ENCODE measurements at places on chromosomes 1 and 21.

- no peak for DNase-seq
Observed at GRCh38 chr1:74412244-74412643, 100.2 kb downstream of the LRRC53 start.

DNA sequence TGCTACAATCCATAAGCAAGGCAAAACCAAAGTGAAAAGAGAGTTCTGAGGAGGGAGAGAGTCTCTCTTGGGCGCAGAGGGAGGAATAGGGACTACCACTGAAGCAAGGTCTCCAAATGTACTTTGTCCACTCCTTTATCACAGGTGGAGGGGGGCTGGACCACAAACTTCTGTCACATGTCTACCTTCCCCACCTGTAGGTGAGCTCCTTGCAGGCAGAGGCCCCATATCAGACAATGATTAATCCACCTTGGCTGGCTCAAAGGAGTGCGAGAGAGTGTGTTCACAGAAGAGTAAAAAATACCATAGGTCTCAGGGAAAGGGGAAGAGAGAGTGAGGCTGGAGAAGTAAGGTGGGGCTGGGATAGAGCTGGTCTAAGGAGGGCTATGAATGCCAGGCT, 4.5 kb downstream of the BEND5 start:
- no peak for DNase-seq

GRCh38 chr1:186456729-186457255, 4.1 kb downstream of the PDC start:
- DNase-seq, result no peak

GRCh38 chr1:88608139-88608943, 75.7 kb upstream of the PKN2 start:
- DNase-seq, result no peak

DNA sequence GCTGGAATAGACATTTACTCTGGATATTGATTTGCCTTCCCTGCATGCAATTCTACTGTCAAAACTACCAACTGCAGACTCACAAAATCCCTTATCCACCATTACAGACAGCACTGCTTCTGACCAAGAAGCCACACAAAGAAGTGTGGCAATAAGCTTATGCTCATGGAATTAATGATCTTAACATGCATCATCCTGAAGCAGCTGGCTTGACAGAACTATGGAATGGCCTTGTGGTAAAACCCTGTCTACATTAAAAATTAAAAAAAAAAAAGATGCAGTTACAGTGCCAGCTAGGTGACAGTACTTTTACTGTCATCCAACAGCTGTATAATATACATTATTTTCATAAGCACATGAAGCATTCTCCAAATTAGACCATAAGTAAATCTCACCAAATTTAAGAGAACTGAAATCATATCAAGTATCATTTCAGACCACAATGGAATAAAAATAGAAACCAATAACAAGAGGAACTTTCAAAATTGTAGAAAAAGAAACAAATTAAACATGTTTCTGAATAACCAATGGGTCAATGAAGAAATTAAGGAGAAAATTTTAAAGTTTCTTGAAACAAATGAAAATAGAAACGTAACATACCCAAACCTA, 70.7 kb downstream of the SCMH1 start:
- no peak for DNase-seq

DNA sequence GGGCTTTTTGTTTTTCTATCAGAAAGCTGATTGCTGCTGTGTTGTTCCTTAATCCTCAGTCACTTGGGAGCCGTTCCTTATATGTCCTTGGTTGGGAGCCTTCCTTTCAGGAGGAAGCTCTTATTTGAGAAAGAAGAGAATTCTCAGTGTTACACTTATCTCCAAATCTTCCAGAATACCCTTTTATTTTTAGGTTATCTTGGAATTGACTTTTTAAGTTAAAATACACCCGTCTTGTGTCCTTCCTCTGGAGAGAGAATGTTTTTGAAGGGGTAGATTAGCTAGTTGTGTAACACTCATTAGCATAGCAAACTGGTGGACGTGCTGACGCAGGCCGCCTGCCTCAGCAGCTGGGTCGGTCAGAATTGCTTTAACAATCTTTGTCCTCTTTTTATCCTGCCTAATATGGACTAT, 42.1 kb downstream of the LRRC8B start:
- DNase-seq, result no peak

DNA sequence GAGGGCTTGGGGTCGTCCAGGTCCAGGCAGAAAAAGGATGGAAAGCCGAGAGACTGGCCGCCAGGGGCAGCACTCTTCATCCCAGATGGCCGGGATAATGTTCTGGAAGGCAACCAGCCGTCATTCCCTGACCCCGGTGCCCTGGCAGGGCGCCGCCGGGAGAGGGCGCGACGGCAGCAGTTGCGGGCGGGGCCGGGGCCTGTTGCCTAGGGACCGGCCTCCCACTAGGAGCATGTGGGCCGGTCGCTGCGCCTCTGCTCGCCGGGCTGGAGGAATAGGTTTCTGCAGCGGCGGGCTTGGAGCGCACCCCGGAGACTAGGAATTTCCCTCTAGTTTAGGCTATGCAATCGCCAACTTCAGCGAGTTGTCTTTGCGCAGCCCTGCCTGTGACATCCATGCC, 11.0 kb downstream of the DMRTB1 start:
- DNase-seq, result no peak

GRCh38 chr1:29391362-29391880, 155.1 kb downstream of the PTPRU start:
- DNase-seq, result no peak

DNA sequence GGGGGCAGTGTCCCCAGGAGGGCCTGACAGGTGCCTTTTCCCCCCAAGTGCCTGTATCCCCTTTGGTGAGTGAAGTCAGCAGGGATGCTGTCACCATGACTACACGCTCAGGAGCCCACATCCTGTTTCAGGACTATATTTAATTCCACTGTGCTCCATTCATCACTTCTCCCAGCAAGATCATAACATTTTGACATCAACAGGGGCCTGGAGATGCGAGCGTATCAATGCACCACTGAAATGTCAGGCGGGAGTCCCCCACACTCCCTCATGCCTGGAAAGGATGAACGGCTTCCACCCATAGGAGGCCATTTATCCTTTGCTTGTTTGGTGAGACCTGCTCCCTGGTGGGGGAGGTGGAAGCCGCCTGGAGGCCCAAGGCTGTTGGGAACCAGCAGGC, 119.1 kb downstream of the PTPRU start:
- no peak for DNase-seq

DNA sequence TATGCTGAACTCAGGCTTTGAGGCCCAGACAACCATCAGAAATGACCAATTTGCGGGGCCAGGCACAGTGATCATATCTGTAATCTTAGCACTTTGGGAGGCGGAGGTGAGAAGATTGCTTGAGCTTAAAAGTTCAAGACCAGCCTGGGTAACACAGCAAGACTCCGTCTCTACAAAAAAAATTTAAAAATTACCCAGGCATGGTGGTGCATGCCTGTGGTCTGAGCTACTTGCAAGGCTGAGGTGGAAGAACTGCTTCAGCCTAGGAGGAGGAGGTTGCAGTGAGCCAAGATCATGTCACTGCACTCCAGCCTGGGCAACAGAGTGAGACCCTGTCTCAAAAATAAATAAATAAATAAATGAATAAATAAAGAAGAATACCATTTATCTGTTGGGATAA, 156.5 kb downstream of the EIF4G3 start:
- DNase-seq, result no peak

- DNase-seq, result no peak
Observed at GRCh38 chr1:156505679-156506298, 5.2 kb upstream of the MEF2D start.
